ENCODE measurements at places on chromosomes 7 and 10.

- DNase-seq, result no peak
These were observed 32.7 kb downstream of the CALML5 start for GRCh38 chr10:5466451-5467206.

DNA sequence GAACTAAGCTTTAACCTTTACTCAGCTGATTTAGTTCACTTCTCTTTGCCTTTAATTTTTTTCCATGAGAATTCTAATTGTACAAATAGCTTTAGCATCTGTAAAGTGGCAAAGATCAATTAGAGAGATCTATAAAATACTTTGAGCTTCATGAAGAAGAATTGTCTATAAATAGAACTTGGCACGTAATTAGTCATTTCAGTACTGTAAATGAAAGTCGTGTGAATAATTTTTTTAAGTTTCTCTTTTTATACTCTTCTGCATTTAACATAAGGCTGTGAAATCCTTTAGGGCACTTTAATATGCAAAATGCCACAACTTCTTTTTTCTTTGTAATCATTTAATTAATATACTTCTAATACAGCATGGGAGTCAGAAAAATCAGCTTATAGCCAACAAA lies 177.8 kb downstream of the CSTF2T start:
- DNase-seq, result no peak

- DNase-seq, result no peak
These were observed 85.6 kb upstream of the ANLN start for GRCh38 chr7:36304099-36304425.

GRCh38 chr7:78959477-78959876 lies 494.0 kb downstream of the MAGI2 start:
- DNase-seq, result no peak

GRCh38 chr10:24703700-24704099 lies 20.0 kb downstream of the ARHGAP21 start:
- no peak for DNase-seq

All from stimulated activated CD8-positive, alpha-beta memory T cell treated with anti-CD3 and anti-CD28 coated beads, Interleukin-2, amount 100 ng/mL, for 48 hours (primary cell).